Transverse colon (tissue), 4 donors: ENCODE measurements at places on chromosomes 3 and 15. TPM values are rescaled to one million over a fixed set of nuclear protein-coding genes. Genes with fewer than 3 reads are reported as not detected.

Gene MST1R
- total RNA-seq: 323 TPM

Gene MYH15
- total RNA-seq: not detected

- no peak for DNase-seq
Measured at GRCh38 chr3:143585720-143586456, 262.4 kb downstream of the SLC9A9 start.

DNA sequence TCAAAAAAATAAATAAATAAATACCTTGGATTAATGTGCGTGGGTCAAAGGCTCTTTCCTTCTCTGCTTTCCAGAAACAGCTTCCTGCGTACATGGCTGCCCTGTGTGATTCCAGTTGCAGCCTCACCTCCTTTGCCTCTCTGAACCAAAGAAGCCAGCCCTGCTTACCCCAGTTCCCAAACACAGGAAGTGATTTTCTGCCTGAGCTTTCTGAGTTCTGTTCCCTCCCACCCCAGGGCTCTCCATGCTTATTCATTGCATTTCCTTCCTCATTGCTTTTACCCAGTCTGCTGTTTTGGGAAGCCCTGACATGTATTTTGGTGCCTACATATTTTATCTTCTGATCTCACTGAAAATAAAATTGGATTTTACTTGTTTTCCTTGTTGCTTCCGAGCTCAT, 15.4 kb downstream of the ZSCAN2 start:
- no peak for DNase-seq

- DNase-seq: no peak
Measured at GRCh38 chr3:123732447-123732846, 147.6 kb upstream of the HACD2 start.

GRCh38 chr15:97456521-97457202, 503.8 kb upstream of the ARRDC4 start:
- DNase-seq: no peak

DNA sequence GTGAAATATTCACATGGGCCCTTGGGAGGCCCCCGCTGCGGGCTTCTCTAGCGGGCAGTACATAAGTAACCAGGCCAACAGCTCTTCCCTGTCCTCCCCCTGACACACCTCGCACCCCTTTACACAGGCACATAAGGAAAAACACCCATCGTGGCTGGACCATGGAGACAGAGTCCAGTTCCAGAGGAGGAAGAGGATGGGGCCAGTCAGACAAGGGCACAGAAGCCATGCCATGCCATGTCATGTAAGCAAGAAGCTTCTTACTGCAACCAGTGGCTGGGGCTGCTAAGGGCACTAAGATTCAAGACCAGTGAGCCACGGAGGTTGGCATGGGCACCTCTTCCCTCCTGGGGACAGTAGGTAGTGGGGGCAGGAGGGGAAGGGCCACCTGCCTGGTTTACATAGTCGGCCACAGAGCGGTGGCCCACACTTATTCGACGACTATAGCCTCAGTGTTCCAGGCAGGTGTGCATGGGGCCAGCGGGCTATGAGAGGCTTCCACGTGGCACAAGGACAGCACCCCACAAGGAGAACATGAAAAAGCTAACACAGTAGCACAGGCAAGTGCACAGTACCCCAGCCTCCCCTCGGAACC, 5.7 kb upstream of the CYP11A1 start:
- no peak for DNase-seq
